ENCODE measurements at places on chromosomes 7 and 10.

DNA sequence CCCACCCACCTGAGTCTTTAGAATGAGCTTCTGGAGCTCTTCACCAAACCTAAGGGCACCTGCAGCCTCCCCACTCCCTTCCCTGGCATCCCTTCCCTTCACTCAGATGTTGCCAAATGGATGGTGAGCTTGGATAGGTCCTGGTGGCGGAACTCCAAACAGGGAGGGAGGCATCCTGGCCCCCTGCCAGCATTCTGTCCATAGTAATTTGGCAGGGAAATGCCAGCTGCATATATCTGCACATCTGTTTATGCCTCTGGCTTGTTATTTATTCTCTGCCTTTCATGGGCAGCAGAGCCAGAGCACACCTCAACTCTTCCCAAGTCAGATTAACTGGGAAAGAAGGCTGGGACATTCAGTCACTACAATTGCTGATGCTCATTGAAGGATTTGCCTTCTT is 18.1 kb downstream of the KAZALD1 start:
- no peak for DNase-seq

DNA sequence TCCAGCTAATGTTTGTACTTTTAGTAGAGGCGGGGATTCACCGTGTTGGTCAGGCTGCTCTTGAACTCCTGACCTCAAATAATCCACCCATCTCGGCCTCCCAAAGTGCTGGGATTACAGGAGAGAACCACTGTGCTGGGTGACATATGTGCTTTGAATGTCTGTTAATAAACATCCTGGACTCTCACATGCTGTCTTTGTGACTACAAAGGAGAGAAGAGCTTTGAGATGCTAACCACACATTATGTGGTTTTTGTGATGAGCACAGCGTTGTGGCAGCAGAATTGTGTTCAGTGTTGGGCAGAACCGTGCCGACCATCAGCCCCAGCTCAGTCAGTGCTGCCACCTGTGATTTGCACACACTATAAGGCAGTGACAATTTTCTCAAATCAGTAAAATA is 500.1 kb upstream of the KLF6 start:
- no peak for DNase-seq

DNA sequence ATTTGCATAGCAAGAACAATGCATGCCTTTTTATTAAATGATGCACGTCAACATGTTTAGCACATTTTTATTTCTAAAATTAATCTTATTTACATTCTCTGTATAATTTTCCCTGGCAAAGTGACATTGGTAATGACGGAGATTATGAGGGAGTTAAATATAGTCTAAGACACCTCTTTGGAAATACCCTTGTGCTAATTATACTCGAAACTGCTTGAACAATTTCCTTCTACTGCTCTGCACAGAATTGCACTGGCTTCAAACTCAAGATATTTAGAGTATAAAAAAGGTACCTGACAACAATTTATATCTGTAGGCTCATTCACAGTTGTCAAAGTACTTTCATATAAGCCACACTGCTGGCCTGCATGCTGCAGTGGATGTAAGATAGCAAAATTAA is 602.7 kb downstream of the NXPH1 start:
- DNase-seq, result no peak

DNA sequence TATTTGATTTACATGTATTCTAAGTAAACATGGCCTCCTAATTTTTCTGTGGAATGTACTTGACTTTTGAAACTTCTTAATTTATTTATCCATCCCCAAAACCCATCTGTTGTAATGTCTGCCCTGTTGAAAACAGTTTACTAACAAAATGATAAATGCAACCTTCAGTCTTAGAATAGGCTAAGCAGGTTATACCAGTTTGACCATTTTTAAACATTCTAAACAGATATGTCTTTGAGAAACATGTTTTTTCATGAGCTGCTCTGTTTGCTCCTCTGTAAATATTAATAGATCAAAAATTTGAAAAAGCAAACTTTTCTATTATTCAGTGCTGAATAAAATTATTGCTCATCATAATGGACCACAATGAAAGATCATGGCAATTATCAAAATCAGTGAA is 33.4 kb upstream of the NRBF2 start:
- DNase-seq, result no peak

GRCh38 chr7:79288655-79289054 is 164.8 kb downstream of the MAGI2 start:
- no peak for DNase-seq

- DNase-seq, result no peak
Observed at GRCh38 chr10:101228153-101228965, 904 bp downstream of the LBX1 start.

- DNase-seq, result no peak
Observed at GRCh38 chr10:62690703-62691102, 113.8 kb upstream of the ADO start.

- no peak for DNase-seq
Observed at GRCh38 chr7:45651540-45651939, 77.4 kb downstream of the ADCY1 start.

DNA sequence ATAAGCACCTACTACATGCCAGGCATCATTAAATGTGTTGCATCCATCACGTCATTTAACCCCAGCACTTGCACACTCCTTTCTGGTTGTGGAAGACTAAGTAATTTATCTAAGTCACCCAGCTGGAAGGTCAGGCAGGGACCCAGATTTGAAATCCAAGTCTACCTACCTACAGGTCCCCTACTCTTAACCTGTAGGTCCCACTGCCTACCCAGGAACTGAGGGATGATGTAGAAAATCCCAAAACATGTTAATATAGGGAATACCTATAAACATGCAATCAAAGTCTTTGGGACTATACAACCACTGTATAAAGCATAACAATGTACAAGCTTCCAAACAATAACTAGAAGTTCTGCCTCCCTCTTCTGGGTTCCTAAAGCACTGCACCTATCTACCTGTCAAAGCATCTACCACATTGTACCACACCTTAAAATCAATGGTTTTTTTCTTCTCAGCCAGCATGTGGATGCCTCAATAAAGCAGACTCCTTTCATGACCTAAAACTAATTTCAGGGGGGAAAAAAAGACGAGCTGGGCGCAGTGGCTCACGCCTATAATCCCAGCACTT is 5.6 kb downstream of the IL6 start:
- no peak for DNase-seq

GRCh38 chr10:130960531-130960930 is 351.0 kb downstream of the TCERG1L start:
- DNase-seq, result no peak

- no peak for DNase-seq
Observed at GRCh38 chr10:69906425-69906824, 104.7 kb downstream of the COL13A1 start.

DNA sequence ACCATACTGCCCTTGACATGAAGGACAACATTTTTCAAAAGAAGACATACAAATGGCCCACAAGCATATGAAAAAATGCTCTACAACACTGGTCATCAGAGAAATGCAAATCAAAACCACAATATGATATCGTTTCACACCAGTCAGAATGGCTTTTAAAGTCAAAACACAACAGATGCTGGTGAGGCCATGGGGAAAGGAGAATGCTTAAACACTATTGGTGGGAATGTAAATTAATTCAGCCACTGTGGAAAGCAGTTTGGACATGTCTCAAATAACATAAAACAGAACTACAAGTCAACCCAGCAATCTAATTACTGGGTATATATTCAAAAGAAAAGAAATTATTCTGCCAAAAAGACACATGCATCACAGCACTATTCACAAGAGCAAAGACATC is 4.2 kb upstream of the NT5C3A start:
- DNase-seq, result no peak

- no peak for DNase-seq
Observed at GRCh38 chr10:61760943-61761824, 98.5 kb downstream of the CABCOCO1 start.

DNA sequence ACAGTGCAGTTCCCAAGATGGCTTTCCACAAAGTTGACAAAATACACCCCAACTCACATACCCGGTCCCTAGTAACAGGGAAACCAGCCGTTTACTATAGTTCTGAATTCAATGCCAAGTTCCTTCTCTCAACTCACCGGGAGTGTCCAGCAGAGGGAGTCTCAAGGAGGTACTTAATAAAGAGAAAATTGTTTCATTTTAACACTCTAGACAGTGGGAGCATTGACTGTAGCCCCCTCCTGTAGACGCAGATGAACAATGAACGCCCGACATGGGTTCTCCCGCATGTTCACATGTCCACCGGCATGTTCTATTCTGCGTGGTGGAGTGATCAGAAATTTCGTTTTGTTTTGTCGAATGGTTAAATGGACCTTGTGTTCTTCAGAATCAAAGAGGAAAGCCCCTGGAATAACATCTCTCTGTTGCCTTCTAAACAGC is 1.9 kb downstream of the HIPK2 start:
- no peak for DNase-seq

- no peak for DNase-seq
Observed at GRCh38 chr7:7416031-7416858, 119.4 kb downstream of the COL28A1 start.

- DNase-seq, result no peak
Observed at GRCh38 chr7:137882806-137883205, 36.0 kb upstream of the DGKI start.

DNA sequence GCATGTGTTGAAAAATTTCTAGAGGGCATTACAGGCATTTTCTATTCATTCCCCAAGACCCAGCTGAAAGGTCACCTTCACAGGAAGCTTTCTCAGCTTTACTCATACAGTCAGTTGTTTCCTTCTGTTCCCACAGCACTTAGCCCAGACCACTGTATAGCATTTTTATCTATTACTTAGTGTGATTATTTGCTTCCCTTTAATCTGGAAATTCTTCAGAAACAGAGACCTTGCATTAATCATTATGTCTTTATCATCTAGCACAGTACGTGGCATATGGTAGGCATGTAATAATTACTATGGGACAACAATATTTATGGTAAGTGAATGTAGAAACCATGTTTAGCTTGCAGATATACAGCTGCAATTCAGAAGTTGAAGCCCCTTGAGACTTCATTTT is 38.2 kb upstream of the CDK6 start:
- DNase-seq, result no peak

GRCh38 chr10:70191161-70191971 is 21.1 kb upstream of the SAR1A start:
- DNase-seq, result no peak
